Activated gamma-delta T cell treated with anti-CD3 and anti-CD28 coated beads, Interleukin-2, amount 50 U/mL, for 16 hours (primary cell): ENCODE measurements at places on chromosomes 1 and 21.

GRCh38 chr1:51867479-51868232, 10.9 kb downstream of the NRDC start:
- no peak for DNase-seq

GRCh38 chr1:240000634-240001033, 91.0 kb upstream of the FMN2 start:
- no peak for DNase-seq

DNA sequence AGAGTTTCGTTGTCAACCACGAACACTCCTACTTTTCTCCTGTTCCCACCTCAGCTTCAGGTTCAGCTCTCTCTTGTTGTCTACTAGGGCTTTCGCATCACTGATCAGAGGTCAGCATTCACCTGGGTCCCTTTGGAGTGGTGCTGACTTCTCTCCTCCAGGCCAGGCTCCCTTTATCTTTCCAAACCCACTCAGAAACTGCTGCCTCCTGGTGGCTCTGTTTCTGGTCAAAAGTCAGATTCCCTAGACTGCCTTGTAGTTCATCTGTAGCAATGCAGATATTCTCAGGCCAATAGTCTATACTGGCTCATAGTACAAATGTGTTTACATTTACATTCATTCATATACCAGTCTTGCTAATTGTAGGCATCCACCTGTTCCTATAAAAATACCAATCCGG, 6.4 kb upstream of the ERI3 start:
- no peak for DNase-seq

DNA sequence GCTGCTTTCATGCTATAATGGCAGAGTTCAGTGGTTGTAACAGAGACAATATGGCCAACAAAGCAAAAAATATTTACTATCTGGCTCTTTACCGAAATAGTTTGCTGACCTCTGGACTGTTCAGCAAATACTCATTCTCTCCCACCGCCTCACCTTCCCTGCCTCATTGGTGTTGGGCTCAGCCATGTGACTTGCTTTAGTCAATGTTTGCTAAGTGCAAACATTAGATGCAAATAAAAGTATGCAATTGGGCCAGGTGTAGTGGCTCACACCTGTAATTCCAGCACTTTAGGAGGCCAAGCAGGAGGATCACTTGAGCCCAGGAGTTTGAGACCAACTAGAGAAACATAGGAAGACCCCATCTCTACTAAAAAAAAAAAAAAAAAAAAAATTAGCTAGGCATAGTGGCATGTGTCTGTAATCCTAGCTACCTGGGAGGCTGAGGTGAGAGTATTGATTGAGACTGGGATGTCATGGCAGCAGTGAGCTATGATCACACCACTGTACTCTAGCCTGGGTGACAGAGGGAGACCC, 55.1 kb downstream of the RPL5 start:
- no peak for DNase-seq

DNA sequence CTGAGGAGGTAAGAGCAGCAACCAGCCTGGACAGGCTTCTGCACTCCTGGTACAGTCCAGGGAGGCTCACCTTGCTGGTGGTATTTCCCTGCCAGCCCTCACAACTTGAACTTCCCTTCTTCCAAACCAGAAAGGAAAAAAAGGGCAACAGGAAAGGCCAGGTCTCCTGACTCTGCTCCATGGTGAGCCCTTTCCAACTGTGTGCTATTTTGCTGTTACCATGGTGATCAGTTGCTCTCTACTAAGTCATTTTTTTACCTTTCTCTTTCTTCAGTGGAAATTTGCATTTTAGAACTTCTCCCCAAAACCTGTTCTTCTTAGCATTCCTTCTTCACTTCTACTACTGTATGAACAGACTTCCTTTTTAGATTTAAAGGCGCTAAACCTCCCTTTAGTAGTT, 164.3 kb downstream of the GRIK1 start:
- DNase-seq, result no peak

GRCh38 chr1:48062353-48062752, 65.2 kb upstream of the TRABD2B start:
- no peak for DNase-seq

DNA sequence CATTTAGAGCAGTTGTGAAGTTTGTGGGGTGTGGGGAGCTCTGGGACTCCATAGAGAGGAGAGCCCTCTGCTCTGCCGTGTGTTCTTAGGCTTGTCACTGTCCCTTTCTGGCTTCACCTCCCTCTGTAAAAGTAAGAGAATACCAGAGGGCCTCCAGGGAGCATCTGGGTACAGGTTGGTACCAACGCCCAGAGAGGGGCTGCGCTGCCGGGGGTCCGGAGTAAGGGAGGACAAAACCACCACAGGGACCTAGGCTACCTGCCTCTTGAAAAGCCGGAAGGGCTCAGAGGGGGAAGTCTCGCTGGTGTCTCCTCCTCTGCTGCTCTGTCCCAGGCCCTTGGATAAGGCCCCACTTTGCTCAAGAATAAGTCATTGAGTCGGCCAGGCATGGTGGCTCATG, 3.1 kb upstream of the TINAGL1 start:
- no peak for DNase-seq
